Fibroblast of skin of left quadriceps (primary cell): ENCODE measurements at places on chromosomes 16 and 17.

DNA sequence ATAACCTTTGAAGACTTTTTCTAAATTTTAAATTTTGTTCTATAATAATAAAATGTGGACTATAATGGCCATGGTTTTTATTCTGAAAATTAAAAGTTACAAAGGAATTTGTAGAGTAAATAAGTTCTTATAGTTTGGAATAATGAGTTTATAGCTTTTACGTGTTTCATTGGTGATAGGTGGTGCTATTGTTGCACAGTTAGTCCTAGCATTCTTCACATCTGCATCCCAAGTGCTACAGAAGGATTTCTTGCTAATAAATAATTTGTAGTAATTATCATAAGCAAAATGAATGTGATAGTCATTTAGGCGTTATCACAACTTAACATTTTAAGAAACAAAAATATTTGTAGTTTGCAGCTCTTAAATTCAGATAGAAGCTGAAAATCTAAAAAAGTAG lies 67.9 kb downstream of the BCAS3 start:
- DNase-seq: no peak

DNA sequence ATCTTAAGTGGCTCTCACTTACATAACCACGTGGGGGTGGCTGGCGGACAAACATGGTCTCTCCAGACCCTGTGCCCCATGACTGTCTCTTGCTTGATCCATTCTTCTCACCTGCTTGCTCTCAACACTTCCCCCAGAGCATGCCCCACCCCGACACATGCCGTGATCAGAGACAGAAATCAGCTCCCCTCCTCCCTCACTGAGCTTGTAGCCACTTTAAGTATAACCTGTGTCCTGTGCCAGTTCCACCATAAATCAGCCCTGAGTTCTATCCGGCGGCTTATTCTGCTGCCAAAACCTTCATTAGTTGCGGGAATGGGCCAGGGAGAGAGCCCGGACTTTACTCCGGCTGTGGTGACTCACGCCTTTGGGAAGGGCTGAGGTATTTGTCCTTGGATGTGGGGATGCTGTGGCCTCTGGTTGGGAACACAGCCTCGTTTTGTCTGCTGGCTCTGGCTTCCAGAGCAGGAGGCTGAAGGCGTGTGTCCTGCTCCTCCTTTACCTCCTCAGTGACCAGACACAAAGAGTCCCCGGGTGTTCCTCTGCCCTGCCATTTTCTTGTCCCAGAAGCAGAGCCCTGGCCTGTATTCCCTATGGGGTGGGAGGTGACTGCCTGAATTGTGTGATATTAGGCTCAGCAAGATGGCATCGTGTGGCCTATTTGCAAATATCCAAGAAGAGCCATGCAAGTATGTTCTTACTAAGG lies 21.1 kb downstream of the ANKRD40 start:
- DNase-seq: no peak

DNA sequence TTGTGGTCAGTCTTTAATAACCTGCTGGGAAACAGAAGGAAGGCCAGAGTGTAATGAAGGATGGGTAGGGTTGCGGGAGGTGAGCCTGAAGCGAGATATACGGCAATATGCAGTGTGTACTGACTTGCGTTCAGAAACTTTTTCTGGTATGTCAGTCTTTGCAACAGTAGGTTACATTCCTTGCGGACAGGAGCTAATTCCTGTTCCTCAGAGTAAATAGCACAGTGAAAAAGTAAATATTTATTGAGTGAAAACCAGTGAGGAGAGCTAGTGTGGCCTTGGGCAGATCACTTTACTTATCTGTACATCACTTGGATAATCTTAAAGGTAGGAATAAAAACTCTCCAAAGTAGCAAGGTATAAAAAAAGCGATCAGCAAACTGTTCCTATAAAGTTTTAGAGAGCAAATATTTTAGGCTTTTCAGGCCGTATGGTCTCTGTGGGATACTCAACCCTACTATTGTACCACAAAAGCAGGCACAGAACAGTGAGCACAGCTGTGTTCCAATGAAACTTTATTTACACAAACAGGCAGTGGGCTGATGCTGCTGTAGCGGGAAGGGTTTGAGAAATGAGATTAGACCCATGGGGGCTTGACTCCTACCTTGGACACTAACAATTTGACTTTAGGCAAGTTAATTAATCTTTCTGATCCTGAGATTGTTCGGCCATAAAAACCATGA lies 348.0 kb downstream of the UTP18 start:
- DNase-seq: no peak

GRCh38 chr17:38921756-38922411 lies 3.5 kb upstream of the LASP1NB start:
- DNase-seq: no peak

DNA sequence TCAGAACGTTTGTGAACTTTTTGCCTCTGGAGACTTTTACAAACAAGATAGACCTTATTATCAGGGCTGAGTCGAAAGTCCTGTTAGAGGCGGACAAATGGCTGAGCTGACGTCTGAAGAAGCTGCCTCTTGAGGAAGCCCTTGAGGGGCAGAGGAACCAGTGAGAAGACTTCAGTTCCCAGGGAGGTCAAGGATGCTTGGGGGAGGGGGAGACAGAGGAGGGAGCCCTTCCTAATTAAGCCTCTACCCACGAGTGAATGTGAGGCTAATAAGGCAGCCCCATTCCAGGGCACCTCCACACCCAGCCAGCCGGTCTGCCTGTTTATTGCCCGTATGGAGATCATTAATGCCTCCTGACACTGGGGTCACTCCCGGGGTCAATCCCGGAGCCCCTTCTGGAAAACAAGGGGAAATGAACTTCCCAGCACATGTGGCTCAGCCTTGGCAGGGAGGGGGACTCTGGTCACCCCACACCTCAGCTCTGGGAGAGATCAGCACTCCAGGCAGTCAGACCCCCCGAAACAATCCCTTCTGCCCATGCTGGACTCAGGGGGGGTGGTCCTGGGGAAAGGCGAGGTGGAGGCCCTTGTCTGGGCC lies 9.2 kb upstream of the TBX4 start:
- DNase-seq: no peak

DNA sequence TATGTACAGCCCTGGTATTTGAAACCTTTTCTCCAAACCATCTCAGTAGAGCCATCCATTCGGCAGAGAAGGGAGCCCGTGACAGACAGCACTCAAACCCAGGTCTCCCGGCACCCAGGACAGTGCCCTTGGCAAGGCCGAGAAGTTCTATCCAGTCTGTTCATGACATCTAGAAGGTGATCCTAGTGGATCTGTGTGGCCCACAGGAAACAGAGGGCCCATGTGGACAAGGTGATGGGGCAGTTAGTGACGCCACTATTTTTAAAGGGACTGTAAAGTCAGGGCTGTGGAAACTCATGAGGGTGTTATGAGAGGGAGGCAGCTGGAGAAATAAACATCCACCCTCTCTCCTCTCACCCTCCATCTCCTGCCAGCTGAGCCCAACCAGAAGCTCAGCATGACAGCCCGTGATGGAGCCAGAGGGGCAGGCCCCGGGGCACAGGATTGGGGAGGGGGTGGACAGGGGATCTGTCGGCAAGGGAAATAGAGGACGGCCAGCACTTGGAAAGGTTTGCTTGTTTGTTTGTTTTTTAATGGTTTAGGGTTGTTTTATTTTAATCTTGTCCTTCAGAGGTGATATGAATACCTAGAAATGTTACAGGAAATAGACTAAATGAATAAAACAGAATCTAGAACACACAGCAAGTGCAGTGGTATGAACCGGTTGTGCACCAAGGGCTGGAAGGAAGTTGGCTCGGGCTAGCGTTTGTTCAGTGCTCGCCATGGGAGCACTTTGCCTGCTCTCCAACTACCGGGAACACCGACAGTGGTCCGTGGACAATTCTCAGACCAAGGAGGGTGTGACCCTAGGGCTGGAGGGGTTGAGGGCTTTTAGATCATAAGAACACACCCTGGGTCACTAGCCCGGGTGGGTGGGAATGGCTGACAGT lies 17.1 kb downstream of the MYLK3 start:
- DNase-seq: no peak

- no peak for DNase-seq
Observed at GRCh38 chr17:76920364-76921139, 52.3 kb downstream of the MGAT5B start.

DNA sequence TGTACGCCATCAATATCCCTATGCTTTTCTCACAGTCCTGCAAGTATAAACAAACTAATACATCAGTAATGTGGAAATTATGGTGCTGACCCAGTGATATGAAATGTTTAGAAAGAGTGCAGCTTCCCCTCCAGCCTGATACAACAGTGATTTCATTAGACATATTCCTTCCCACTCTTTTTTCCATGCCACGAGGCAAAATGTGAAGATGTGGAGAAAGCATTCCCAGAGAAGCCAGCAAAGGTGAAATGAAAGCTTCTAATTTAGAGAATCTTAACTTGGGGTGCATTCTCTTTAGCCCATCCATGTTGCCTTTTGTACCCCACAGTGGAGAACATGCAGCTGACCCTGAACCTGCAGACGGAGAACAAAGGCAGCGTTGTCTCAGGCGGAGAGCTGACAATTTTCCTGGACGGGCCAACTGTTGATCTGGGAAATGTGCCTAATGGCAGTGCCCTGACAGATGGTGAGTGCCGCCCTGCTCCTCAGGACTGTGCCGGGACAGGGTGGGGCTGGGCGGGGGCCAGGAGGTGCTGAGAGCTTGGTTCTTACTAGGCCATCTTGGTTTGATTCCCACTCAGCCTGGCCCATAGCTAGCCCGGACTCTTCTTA lies 77.8 kb downstream of the WWP2 start:
- DNase-seq: no peak

GRCh38 chr17:42072323-42073187 lies 22.2 kb upstream of the C17orf113 start:
- no peak for DNase-seq

DNA sequence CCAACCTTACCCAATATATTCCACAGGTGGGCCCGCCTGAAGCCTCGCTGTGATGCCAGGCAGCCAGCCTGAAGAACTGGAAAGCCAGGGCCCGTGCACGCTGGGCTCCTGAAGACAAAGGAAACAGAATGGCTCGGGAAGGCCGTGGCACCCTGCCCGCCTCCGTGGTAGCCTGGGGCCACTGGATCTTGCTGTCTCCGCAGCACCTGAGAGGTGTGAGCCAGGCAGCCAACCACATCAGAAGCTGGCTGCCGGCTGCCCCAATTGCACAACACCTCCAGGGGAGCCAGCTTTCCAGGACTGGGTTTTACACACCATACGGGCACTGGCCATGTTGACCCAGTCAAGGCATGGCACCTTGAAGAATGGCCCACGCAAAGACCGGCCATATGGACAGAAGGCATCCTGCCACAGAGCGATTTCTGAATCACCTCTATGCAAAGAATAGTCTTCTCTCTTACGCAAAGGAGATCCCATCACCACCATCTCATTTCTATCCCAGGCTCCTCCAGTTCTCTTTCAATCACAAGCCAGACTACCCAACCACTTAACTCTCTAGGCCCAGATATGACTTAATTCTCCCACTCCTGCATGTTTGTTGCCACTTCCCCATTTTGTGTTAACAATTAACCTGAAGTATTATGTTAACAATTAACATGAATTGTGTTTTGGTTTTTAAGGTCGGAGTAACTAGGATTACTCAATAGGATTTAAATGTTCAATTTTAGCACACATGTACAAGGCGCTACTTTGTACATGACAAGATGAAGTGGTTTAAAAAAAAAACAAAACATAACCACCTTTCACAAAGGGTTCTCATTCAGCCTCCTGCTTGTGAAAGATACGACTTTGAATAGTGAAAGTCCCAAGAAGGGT lies 32.1 kb downstream of the ZFHX3 start:
- DNase-seq: no peak

- no peak for DNase-seq
Observed at GRCh38 chr17:61456061-61456681, 3.9 kb downstream of the TBX4 start.

- peak; percentile 3 for DNase-seq
Observed at GRCh38 chr16:13883881-13884280, 36.1 kb upstream of the ERCC4 start.

DNA sequence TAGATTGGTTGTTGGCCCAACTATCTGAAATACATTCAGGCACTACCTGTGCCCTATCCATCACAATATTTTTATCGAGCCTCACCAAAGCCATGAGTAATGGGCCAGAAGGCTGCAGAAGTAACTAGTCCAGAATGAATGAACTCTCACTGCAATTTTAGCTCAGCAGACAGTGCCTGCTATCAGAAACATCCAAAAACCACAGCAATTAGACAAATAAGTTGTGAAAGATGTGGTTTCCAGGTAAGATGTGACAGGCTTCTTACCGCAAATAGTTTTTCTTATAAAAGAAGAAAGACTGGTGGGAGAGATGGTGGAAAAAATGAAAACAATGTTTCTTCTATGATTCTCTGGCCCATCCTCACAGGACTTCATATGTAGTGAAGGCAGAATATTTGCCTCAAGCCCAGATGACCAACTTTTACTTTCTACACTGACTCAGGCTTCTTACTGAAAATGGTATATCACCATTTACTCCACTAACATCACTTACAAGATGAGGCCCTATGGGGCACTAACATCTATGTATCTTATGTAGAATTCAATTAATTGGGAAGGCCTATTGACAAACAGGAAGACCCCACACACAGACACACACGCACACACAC lies 9.8 kb upstream of the RFFL start:
- DNase-seq: no peak

DNA sequence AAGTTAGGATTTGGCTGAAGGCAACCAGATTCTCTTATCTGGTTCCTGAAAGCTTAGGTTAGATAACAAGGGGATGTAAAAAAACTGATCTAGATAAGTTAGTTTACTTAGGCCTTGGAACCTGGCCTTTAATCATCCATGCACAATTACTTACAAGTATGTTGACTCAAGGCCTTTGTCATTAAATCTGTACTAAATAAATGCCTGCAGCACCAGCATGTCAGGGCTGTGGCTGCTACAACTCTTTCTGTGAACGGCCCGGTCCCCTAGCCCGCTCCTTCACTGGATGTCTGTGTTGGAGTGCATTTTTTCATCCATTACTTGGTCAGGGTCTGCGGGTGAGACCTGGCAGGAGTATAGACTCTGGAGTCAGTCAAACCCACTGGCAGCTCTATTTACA lies 48.4 kb upstream of the ALDH3A1 start:
- no peak for DNase-seq

DNA sequence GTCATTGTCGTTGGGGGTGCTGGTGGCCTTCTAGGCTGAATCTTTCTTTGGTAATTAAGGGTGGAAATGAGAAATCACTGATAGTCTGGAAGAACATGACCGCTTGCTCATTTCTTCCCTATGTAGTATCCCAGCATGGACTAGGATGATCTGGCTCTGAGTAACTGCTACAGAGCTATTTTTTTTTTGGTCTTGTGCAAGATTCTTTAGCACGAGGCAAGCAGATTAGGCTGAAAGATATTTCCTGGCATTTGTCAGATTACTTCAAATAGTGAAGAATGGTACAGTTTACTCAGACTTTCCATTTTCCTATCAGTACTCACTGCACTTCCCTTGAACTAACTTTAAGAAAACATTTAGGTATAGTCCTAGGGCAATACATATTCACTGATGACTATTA lies 89.0 kb downstream of the SYCE1L start:
- DNase-seq: peak; percentile 61

GRCh38 chr16:49750341-49751000 lies 105.4 kb downstream of the ZNF423 start:
- no peak for DNase-seq

DNA sequence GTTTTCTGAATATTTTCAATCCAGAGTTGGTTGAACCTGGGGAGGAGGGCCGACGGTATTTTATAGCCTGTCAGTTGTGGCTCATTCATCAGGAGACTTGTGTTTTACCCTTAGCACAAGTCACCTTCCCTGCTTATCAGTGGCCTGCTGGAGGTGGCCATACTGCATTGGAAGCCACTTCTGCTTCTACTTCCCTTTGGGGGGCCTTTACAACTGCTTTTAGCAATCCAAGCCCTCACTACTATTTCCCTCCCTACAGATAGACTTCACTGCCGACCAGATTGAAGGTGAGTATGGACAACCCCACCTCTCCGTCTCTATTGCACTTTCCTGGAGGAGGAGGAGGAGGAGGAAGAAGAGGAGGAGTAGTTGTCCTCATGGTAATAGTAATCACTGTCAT lies 4.4 kb downstream of the MYL4 start:
- DNase-seq: no peak
